ENCODE measurements at places on chromosomes 7 and 10.
A peak's percentile ranks its signal among the peaks of the same experiment; 100 is the strongest.

DNA sequence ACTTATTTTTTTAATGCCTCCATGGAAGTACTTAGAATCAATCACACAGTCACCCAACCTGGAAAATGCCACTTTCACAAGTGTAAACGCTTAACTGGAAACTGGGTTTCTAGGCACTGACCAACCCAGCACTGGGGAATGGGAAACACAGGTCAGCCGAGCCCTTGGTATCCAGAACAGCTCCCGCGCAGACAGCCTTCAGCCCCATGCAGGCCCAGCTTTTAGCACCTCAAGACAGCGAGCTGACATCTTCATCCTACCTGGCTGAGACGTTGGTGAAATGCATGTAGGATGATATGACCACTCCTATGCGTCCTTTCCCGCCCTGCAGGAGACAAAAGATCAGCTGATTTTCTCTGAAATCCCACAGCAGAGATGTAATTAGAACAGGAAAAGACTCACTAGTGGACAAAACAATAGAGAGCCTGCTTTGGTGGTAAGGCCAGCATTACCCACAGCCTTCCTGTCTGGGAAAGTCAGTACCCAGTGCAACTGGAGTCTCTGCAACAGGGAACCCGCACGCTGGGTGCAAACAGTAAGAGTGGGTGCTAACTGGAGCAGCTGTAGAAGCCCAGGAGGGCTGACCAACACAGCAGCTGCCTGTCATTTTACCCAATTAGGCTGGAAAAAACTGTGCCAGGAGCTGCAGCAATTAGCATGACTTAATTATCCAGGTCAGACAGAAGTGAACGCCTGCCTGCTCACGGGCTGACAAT lies 153.7 kb downstream of the TNS3 start:
- no peak for DNase-seq

- DNase-seq = no peak
Measured at GRCh38 chr10:63258920-63259678, 126.0 kb downstream of the NRBF2 start.

GRCh38 chr7:11726001-11726793 lies 105.8 kb downstream of the THSD7A start:
- DNase-seq = no peak

DNA sequence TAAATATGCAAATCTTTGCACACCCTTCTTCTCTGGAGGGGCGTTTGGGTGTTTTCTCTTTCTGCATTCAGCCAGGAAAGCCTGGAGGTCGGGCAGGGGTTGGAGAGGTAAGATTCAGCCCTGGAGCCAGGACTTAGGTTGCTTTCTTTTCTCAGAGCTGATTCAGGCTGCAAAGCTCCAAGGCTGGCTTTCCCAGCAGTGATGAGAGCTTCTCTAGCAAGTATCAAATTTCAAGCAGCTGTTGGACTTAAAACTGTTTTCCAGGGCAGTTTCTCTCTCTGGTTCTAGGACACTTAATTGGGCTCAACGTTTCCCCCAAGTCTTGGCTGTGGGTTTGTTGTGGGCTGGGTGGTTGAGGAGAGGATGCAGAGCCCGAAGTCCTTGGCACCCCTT lies 608 bp downstream of the AKR1B10 start:
- DNase-seq = no peak

DNA sequence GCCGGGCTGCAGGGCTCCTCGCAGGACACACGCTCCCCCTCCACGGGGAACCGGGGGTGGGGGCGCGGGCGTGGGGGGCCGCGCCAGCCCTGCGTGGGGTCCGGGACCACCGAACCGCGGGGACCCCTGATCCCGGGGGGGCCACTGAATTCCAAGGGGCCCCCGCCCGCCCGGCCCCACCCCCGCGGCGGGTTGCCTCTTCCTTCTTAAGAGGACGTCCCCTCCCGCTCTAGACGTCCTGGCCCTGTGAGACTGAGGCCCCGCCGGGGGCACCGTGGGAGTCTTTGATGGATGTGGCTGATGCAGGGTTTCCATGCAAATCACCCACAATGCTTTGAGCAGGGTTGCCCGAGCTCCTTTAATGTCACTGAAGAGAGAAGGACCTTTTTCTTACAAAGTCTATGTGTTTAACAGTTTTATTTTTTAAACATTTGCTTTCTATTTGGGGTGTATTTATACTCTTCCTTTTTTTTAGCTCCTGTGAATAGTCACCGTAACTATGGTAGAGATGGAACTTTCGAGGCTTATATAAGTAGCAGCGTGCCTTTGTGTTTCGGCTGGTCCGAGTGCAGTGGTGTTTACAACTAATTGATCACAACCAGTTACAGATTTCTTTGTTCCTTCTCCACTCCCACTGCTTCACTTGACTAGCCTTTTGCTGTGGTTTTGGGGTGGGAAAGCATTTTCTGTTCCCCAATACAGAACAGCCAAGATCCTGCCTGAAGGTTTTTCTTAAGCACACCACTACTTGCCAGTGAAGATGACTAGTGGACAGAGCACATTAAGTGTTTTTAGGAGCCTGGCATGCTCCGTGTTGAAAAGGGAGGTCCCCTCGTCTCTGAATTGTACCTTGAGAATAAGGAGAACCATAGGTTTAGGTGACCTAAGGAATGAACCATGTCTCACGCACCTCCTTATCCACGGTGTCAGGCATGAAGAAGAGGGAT lies 44.8 kb downstream of the PDIA4 start:
- DNase-seq = peak; percentile 72

DNA sequence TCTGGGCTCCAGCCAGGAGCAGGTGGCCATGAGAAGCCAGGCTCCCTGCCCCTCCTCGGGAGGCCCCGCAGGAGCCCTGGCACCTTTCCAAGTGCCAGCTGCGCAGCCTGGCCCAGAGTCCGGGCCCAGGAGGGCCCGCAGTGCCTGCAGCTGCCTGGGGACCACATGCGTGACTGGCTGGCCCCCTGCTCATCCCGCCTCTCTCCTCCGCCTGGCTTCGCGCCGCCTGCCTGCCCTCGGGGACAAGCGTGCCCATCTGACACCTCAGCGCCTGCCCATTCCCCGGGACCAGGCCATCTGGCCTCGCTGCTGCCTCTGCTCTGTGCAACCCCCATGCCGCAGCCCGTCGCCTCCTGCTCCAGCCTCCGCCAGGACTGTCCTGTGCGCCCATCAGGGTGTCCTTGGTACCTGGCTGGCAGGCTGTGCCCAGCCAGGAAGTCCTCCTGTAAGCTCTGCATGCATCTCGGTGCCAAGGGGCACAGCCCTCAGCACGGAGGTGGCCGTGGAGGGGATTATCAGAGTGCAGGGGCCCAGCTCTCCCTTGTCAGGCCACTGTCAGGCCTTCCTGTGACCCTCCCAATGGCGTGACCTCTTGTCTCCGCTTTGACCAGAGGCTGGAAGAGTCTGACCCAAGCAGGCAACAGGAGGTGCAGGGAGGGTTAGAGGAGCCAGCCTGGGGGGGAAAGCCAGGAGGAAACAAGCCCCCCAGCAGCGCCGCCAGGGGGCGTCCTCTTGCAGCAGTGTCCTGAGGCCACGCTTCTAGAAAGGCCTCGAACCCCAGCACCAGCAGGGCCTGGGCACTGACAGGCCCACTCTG lies 50.5 kb downstream of the TMEM209 start:
- peak; percentile 47 for DNase-seq

DNA sequence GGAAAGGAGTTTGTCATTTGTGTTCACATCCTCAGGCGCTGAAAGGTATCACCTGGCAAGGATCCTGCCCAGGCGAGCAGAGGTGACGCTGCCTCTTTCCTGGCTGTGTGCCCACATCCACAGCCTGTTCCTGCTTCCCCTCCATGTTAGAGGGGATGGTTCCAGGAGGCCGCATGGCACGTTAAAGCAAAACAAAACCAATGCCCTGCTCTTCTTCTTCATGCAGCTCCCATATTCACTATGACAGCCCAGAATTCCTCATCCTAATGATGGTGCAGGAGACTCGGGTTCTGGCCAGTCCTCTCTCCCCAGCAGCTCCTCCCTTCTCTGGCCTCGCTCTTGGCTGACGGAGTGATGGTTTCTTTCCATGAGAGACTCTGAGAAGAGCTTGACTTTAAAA lies 678.5 kb upstream of the ANKRD30A start:
- DNase-seq = no peak

DNA sequence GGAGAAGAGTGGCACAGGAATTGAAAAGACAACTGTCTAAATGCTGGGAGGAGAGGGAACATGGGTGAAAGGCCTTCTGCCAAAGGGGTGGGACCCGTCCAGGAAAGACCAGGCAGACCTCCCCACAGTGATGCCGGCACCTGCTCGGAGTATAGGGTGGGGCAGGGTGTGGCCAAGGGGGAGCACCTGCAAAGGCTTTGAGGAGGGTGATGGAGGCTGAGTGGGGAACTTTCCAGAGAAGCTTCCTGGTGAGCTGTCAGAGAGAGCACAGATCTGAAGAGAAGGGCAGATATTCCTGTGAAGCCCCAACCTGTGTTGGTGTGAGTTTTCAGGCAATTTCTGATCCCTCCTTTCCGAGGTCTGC lies 263.4 kb upstream of the GRB10 start:
- DNase-seq = no peak

DNA sequence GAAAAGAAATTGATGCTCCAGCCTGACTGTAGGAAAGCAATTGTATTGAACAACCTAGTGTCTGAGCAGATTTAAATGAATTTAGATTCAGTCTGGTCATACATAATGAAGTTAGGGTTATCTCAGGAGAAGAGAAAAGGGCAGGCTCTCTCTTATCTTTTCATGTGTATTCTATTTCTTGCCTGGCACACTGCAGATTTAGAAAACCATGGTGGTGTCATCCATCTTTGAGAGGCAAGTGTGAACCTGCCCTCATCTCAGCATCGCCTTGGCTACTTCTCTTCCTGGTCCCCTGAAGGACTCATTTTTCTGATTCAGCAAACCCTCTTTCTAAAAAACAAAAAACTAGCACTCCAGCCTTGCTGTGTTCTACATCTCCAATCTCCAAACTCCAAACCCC lies 137.7 kb downstream of the LRRC4 start:
- no peak for DNase-seq

GRCh38 chr10:129774736-129775401 lies 189.2 kb downstream of the EBF3 start:
- no peak for DNase-seq

- no peak for DNase-seq
Measured at GRCh38 chr10:7534480-7534852, 123.6 kb upstream of the SFMBT2 start.

GRCh38 chr7:68828575-68828974 lies 769.7 kb upstream of the AUTS2 start:
- DNase-seq = no peak

GRCh38 chr7:80618096-80618495 lies 20.3 kb upstream of the CD36 start:
- no peak for DNase-seq

DNA sequence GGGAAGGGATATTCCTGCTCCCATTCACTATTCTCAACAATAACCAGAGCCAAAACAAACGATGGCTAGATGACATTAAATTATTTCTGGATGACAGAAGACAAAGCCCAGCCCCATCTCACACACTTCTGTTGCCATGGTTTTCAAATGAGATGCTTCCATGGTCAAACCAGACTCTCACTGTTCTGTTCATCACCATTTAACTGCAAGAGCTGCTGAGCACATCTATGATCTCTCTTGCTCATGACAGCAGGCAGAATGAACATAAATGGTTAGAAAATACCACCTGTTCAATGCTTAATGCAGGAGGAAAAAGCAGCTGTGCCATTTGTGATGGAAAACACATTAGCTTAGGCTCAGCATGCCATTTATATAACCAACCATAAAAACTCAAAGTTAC lies 758.6 kb upstream of the ZWINT start:
- DNase-seq = no peak

GRCh38 chr10:79137826-79138225 lies 69.1 kb downstream of the ZMIZ1 start:
- DNase-seq = no peak

GRCh38 chr10:80068270-80068669 lies 10.2 kb upstream of the TMEM254 start:
- DNase-seq = no peak

GRCh38 chr7:133504825-133505224 lies 251.9 kb downstream of the EXOC4 start:
- DNase-seq = no peak

GRCh38 chr10:22849077-22849805 lies 78.6 kb upstream of the ARMC3 start:
- DNase-seq = peak; percentile 47

- DNase-seq = peak; percentile 20
Measured at GRCh38 chr7:22201186-22201880, 155.6 kb downstream of the RAPGEF5 start.

DNA sequence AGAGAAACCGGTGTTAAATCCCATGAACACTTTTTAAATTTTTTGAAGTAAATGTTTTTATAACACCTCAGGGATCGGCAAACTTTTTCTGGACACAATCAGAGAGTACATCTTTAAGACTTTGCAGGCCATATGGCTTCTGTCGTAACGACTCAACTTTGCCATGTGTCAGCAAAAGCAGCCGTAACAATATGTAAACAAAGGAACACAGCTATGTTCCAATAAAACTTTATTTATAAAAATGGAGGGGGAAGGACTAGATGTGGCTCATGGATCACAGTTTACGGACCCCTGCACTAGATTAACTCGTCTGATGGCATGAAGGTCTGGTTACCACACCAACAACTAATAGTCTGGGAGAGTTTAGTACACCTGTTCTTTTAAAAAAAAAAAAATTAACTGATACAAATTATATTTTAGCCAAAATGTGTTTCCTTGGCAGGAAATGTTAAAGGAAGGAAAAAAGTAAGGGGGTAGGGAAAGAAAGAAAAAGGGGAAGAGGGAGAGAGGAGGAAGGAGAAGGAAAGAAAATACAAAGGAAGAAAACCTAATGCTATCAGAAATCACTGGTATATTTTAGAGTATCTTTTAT lies 50.2 kb downstream of the ABI1 start:
- DNase-seq = no peak

- no peak for DNase-seq
Measured at GRCh38 chr7:209906-210305, 17.5 kb downstream of the FAM20C start.

GRCh38 chr7:134474828-134475227 lies 15.9 kb upstream of the AKR1B1 start:
- DNase-seq = no peak

- no peak for DNase-seq
Measured at GRCh38 chr10:34526758-34527730, 288.1 kb downstream of the PARD3 start.

- DNase-seq = no peak
Measured at GRCh38 chr7:22962775-22963350, 51.1 kb downstream of the HYCC1 start.

DNA sequence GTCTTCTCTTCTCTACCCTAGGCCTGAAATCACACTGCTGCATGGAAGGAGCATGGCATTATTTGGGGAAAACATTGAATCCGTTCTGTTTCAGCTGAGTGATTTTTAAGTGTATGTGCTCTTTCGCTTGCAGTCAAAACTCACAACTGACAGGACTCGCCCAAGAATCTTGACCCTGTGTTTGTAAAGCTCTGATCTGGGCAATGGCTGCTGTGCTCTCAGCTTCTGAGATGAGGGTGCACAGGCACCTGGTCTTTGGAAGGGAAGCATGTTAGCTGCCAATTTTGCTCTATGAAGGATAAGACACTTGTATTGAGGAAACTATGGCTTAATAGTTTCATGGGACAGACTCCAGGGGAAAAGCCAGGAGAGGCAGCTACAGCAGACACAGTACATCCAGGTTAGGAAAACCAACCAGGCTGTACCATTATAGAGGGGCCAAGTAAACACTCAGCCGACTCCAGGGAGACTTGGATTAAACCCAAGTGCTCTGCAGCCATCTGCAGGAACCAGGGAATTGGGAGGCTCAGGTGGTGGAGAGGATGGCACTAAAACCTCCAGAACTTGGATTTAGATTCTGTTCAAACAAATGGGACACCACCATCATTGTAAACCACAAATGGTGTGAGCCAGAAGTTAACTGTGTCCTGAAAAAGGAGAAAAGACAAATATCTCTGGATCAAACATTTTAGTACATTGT lies 43.3 kb downstream of the LYZL1 start:
- DNase-seq = no peak

Measured in small intestine (tissue), 16 donors.